ENCODE measurements at places on chromosomes 2 and 18. TPM values are rescaled to one million over a fixed set of nuclear protein-coding genes. Genes with fewer than 3 reads are reported as not detected.

ARHGAP28 gene
- 161 TPM for total RNA-seq

LCT gene
- not detected for total RNA-seq

PIEZO2 gene
- 43.7 TPM for total RNA-seq

TMEM198 gene
- 4.0 TPM for total RNA-seq

AFG3L2 gene
- 45.5 TPM for total RNA-seq

IL36G gene
- not detected for total RNA-seq

SLC14A1 gene
- total RNA-seq = not detected

NEB gene
- 0.92 TPM for total RNA-seq

CYS1 gene
- total RNA-seq = 1.4 TPM

SERPINB3 gene
- total RNA-seq = not detected

GRCh38 chr2:222939208-222939856, 78.5 kb downstream of the ACSL3 start:
- no peak for DNase-seq

GRCh38 chr2:109172556-109173105, 43.6 kb downstream of the SH3RF3 start:
- DNase-seq = no peak

DNA sequence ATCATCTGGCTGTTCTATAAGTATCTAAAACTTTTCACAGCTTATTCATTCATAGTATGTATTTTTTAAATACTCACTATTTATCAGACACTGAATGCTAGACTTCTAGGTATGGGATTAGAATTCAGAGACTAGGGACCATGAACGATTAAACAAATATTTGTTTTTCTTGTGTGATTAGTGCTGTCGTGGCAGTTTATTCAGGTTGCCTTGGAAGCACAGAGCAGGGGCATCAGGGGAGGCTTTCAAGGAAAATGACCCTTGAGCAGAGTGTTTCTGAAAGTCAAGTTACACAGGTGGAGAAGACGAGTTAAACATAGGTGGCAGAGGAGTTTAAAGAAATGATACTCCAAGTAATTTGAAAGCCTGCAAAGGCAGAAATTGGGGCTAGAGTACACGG, 5.7 kb downstream of the SPOPL start:
- no peak for DNase-seq

- no peak for DNase-seq
These were observed 14.7 kb upstream of the OTOS start for GRCh38 chr2:240155048-240155744.

DNA sequence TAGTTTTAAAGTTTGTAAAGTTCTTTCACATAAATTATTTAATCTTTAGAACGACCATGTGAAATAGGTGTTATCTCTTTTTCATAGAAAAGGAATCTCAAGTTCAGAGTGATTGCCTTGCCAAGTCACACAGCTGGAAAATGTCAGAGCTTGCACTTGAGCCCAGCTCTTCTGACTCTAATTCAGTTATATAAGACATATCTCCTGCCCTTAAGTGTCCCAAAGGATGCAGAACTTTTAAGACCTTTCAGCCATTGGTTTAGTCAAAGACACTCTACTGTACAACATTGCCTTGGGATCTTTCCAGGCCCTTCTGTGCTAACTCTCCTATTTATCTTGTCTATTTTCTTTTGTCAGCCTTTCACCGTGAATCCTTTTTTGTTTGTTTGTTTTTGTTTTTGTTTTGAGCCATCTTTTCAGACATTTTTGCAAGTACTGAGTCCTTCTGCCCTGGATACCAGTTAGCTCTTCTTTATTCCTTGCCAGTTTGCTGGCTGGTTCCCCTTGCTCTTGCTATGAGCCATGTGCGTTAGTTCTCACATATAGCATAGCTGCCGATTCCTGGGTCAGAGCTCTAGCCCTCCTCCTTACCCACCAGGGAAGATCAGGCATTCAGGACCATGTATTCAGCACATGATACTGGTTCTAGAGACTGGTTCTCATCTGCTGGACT, 160.0 kb upstream of the MYO3B start:
- no peak for DNase-seq

DNA sequence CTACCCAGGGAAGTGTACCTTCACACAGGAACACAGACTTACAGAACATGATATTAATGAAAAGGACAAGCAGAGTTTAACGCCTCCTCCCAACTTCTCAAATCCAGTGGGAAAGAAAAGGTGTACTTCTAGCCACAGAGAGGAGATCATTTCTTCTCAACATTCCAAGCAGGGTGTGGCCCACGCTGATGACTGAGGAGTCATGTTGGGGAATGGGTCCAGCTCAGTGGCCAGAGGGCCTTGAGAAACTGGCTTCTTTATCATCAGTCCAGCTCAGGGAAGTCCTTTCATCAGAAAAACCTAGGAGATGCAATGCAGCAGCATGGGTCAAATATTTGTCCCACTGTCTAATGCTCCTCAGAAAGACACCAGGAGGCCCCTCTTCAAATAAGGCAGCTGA, 63.0 kb downstream of the RBM43 start:
- DNase-seq = no peak

GRCh38 chr18:12314591-12315305, 6.7 kb downstream of the TUBB6 start:
- DNase-seq = no peak

- no peak for DNase-seq
These were observed 15.5 kb downstream of the PXDN start for GRCh38 chr2:1728821-1729220.

GRCh38 chr2:26251893-26252292, 7.2 kb downstream of the HADHB start:
- DNase-seq = no peak

DNA sequence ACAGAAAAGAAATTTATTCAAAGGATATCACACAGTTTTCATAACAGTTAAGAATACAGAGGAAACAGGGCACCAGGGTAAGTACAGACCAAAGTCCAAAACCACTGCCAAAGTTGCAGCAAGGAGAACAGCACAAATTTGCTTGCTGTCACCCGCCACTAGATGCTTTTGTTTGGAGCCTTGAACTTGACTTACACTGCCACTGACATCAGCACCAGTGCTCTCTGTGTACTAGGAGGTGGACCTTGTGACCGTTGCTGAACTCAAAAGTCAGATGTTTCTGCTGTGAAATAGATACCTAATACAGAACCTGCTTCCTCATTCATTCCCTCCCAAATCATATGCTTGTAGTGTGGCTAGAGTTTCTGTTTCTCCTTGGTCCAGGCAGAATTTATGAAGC, 578.3 kb upstream of the TMEFF2 start:
- DNase-seq = no peak
